ENCODE measurements at places on chromosomes 7 and 10.
A peak's percentile ranks its signal among the peaks of the same experiment; 100 is the strongest.

GRCh38 chr10:51030480-51030879, 43.8 kb upstream of the PRKG1 start:
- DNase-seq, result no peak

- DNase-seq, result peak; percentile 23
Measured at GRCh38 chr7:132771301-132771730, 195.0 kb upstream of the PLXNA4 start.

DNA sequence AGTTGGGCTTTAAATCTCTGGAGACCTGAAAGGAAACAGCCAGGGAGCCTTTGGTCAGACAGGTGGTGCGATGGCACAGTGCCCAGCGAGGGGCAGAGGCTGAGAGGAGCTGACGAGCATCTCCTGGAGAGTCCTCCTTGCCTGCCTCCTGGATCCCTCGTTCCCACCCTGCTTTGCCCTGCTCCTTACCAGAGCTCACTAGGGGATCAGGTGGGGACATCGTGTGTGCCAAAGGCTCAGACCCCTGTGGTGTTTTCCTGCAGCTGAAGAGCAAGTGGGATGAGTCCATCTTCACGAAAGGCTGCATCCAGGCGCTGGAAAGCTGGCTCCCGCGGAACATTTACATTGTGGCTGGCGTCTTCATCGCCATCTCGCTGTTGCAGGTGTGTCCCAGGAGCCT, 21.8 kb upstream of the SH2D4B start:
- no peak for DNase-seq

GRCh38 chr10:19221216-19221615, 172.6 kb downstream of the MALRD1 start:
- DNase-seq, result no peak

- no peak for DNase-seq
Measured at GRCh38 chr10:132269266-132270230, 38.2 kb downstream of the STK32C start.

GRCh38 chr10:21329995-21330627, 195.4 kb downstream of the SKIDA1 start:
- DNase-seq, result no peak

- no peak for DNase-seq
Measured at GRCh38 chr10:86419101-86419500, 52.5 kb upstream of the GRID1 start.

GRCh38 chr7:93146472-93147141, 1.6 kb downstream of the SAMD9L start:
- no peak for DNase-seq
